ENCODE measurements at places on chromosomes 12 and 14.

DNA sequence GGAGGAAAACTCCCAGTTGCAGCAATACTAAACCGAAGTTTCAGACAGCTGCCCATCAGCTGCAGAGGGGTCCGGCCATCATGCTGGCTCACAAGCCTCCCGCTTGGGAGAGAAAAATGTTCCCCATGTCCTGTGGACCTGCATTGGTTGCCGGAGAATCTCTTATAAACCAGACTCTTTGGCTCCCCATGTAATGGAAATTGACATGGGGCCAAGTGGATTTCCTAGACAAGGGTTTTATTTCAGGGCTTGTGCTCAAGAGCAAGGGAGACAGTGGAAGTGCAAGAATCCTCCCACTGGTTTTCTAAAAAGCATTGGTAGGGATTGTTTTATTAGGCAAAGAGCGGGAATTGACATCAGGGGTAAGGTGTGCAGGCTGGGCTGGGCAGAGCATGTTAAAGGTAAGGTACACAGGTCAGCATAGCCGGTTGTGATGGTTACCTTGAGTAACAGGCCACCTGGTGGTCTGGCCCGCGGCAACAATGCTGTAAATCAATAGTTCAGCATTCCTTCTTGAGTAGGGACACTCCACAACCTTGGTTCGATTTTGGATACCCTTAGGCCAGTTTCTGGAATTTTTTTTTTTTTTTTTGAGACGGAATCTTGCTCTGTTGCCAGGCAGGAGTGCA, 135.4 kb downstream of the UNC79 start:
- no peak for DNase-seq

DNA sequence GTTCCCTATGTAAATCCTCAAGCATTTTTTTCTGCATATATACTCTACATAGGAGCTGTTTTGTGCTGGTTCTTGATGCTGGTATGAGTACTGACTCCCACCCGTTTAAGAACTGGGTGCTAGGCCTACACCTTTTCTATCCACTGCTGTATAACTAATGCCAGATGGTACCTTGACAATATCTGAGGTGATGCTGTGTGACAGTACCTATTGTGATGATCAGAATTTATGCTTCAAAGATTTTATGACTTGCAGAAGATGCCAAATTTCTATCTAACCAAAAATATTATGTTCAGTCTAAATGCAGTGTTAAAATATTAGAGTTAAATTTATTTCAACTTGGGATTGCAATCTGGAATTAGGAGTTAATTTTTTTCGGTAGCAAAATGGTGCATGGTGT, 272.3 kb upstream of the NOVA1 start:
- no peak for DNase-seq

DNA sequence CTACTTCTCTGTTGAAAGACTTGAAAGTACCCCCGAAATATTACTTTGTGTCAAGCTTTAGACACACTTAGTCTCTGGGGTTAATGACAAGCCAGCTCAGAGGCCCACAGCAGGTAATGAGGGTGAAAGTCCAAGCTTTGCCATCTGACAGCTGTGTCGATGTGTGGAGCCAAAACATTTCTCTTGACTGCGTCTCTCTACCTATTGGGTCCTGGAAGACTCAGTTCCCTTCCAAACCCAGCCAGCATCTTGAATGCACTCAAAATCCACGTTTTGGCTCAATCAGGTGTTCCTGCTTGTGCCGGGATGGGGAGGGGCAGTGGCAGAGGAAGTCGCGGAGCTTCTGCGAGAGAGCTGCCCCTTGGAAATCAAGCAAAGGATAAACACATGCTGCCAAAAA, 3.2 kb downstream of the PLXNC1 start:
- DNase-seq: no peak

- no peak for DNase-seq
Measured at GRCh38 chr14:47596232-47596631, 79.2 kb downstream of the MDGA2 start.

DNA sequence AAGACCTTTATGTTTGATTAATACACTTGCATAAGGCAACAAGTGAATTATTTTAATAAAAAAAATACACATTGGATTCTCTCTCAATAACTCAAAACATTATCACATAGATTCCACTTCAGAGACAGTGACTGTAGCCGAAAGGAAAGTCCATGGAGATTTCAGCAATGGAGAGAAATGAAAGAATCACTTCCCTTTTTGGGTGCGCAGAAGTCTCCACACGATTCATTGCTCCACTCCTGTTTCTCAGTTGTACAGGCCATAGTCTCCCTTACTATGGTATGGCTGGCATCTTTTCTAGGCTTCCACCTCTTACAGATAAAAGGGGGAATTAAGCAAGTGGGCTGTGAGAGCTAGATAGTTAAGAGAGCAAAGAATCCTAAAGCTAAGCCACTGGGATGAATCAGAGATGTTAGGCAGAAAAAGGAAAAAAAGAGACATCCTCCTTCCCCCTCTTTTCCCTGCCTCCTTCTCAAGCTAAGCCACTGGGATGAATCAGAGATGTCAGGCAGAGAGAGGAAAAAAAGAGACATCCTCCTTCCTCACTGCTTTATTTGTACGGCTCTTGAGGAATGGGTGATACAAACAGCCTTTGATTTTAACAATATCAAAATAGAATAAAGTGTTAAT, 16.3 kb downstream of the ST8SIA1 start:
- no peak for DNase-seq

DNA sequence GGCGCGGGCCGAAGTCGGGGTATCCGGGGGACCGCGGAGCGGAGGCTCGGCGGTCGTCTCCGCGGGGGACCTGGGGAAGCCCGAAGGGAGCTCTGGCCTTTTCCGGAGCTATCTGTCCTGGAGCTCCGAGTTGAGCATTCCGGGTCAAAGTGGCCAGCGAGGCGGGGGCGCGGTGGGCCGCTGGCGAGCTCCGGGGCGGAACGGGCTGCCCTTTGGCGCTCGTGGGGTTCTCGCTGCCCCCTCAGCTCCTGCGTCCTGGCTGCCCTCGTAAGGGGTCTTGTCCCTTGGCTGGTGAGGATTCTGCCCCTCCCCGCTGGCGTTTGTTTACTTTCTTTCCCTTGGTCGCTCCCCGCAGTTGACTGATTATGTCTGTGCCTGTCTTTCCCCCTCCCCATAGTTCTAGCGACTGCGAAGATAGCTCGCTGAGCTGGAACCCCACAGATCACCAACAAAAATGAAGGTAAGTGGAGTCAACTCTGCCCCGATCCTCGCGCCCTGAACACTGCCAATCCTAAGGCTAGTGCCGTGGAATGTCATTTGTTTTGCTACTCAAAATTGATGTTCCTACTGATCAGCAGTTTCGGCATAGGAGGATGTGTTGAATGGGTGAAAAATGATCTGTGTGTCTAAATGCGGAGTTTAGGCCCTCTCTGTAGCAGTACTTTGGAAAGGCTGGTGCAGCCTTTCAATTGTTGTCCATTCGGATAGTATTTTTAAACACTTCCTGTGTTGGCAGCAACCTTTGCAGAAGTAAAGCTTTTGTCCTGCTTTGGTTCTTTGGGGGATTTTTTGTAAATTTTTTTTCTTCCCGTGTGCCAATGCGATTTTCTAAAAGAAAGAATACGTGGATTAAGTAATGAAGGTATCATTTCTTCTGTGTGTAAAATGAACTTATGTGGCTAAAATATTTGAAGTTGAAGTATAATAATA, 1.3 kb downstream of the ARID4A start:
- DNase-seq: no peak

GRCh38 chr14:105547741-105548169, 21.4 kb downstream of the TMEM121 start:
- DNase-seq: no peak

GRCh38 chr14:37643701-37644100, 48.3 kb downstream of the TTC6 start:
- no peak for DNase-seq

- no peak for DNase-seq
Measured at GRCh38 chr12:110560946-110561345, 22.2 kb downstream of the PPTC7 start.

GRCh38 chr12:4725057-4725456, 4.9 kb downstream of the GALNT8 start:
- no peak for DNase-seq

GRCh38 chr14:55180434-55180833, 11.0 kb downstream of the DLGAP5 start:
- DNase-seq: no peak

- DNase-seq: no peak
Measured at GRCh38 chr14:74444866-74445265, 18.9 kb upstream of the SYNDIG1L start.

DNA sequence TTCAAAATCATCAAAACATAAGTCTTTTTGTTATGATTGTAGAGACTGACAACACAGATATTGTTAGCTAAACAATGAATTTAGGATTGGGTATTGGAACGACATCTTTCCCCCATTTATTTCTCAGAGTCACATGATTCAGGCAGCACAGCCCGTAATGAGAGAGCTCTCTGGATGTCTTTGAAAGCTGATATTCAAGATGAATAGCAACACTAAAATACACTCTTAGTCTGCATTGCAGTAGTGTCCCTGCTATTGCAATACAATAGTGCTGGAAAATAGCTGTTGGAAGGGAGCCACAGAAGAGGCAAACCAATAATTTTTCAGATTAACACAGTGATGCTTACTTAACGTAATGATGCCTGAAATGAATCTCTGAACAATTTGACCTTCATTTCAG, 9.9 kb downstream of the GTSF1 start:
- no peak for DNase-seq
